Activated T-cell treated with anti-CD3 and anti-CD28 coated beads for 24 hours (primary cell): ENCODE measurements at places on chromosomes 2 and 18.

DNA sequence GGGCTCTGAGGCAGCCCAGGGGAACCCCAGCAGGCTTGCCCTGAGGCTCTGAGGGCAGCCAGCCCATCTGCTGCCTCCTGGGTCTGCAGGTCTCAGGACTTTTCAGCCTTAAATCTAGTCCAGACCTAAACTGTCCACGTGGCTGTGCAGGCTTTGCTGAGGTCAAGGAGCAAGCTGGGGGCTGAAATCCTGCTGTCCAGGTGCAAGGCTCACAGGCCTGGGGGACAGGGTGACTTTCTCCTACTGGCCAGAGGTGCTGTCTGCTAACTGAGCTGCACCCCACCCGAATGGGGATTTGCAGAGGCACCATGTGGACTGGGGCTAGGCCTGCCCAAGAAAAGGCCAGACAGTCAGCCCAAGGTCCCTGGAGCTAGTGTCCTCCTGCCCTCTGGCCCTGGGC is 32.1 kb downstream of the SDC1 start:
- no peak for DNase-seq

- no peak for DNase-seq
Observed at GRCh38 chr2:213688133-213688532, 403.9 kb downstream of the SPAG16 start.

- no peak for DNase-seq
Observed at GRCh38 chr18:10239103-10239502, 215.3 kb upstream of the APCDD1 start.

GRCh38 chr2:237455764-237456163 is 31.3 kb upstream of the MLPH start:
- DNase-seq: no peak

- DNase-seq: no peak
Observed at GRCh38 chr2:22904126-22904684, 480.8 kb upstream of the KLHL29 start.

DNA sequence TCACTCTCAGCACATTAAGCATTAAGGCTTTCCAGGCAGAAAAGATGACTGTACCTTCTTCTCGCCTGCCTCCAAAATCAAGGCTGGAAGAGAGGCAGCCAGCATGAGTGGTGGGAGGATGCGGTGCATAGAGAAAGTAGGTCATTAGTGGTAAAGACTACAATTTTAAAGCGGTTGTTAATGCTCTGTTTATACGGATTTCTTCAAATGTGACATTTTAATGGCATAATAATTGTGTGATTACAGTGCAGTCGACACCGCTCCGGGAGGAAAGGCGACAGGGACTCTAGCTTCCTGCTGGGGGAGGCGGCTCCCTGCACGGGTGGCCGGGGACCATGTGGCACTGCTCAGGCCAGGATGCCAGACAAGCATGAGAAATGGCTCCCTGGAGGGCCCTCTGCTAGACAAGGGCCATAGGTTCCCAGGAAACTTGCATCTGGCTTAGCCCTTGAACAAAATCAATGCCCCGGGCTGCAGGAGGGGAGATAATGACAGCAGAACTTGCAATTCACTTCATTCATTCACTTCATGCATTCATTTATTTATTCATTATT is 129.6 kb downstream of the GALNT14 start:
- no peak for DNase-seq

- DNase-seq: no peak
Observed at GRCh38 chr2:73970850-73971471, 13.7 kb upstream of the TET3 start.

DNA sequence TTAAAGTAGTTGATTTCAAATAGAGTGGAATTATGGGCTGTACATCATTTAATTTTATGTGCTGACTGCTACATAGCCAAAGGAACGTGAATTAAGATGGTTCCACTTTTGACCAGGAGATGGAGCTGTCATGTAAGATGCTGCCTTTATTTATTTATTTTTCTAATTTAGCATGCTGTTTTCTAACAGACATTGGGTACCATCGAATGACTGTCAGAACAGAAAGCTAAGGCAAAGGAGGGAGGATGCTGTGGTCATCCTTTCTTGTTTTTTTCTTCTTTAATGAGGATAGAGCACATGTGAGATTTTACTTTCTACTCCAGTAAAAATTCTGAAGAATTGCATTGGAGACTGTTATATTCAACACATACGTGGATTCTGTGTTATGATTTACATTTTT is at the start of gene SCN2A:
Gene SCN2A, plus strand, starts transcription at position 185 of the 400 bp plus-strand sequence. CDS start 56,410 bp downstream, outside the sequence.
- DNase-seq: no peak

DNA sequence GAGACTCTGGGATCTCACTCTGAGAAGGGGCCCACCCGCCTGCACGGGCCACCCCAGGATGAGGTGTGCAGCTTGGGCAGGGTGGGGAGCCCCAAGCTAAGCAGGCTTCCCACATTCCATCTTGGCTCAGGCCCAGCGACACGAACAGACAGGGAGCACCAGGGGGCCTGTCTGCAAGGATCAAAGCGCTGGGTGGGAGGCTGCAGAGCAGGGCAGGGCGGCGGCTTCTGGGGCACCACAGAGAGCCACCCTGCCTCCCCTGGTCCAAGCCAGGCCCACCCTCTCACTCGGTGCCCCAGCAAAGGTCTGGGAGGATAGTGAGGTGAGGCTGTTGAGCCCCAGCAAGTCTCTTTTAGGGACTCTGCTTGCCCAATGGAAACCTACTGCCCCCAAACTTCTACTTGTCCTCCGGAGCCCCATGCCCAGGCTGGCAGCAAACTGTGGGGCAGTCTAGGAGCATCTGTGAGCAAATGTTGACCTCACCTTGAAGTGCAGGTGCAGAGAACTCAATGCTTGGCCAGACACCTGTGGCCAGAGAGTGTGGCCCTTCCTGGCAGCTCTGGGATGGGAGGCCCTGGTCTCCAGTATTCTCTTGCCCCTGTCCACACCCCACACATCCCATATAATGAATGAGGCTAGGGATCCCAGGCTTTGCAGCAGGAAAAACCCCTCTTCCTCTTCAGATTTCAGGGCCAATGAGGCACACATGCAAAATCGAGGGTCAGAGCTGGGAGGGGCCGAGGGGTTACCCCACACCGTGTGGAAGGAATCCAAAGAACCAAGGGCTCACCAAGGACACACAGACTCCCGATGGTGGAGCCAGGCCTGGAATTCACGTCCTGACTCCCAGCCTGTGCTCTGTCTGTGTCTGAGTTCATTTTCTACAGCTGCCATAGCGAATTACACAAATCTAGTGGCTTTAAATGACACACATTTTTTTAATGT is 18.8 kb upstream of the GLI2 start:
- DNase-seq: no peak

- DNase-seq: no peak
Observed at GRCh38 chr2:10909050-10909995, 2.4 kb upstream of the KCNF1 start.

DNA sequence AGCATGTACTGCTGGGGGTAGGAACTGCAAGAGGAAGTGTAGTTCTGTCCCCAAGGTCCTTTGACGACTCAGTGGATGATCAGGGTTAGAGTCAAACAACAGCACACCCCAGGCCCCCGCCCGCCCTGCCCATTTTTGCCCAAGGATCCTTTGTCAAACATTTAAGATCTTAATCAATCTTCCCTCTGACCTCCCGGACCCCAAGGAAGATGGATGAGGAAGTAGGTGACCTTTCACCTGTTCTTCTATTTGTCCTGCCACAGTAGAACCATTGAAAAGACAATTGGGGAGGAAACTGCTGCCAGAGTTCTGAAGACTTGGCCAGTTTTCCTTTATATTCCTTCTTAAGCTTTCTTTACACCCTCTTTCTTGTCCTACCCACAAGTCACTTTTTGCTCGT is 12.1 kb downstream of the EPHA4 start:
- DNase-seq: no peak

- DNase-seq: no peak
Observed at GRCh38 chr2:172089633-172090032, 4.3 kb downstream of the DLX1 start.

DNA sequence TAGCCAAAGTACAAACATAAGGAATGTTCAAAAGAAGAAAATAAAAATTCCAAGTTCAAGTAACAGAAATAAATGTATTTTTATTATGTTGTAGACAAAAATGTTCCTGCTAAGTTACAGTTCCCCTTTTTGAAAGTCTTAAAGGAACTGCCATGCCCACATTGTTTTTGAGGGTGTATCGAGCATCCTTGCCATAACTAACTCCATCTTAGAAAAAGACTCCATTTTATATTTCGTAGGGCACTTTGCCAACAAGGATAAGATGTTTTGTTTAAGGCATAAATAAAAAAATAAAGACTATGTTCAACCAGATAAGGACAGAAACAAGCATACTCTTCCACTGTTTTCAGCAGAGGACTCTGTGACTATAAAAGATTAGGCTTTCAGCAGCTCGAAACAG is 67.3 kb downstream of the TMEM237 start:
- DNase-seq: no peak
